ENCODE measurements at places on chromosomes 12 and 14. TPM values are rescaled to one million over a fixed set of nuclear protein-coding genes. Genes with fewer than 3 reads are reported as not detected.

The AQP2 gene
- not detected for polyA plus RNA-seq

DNA sequence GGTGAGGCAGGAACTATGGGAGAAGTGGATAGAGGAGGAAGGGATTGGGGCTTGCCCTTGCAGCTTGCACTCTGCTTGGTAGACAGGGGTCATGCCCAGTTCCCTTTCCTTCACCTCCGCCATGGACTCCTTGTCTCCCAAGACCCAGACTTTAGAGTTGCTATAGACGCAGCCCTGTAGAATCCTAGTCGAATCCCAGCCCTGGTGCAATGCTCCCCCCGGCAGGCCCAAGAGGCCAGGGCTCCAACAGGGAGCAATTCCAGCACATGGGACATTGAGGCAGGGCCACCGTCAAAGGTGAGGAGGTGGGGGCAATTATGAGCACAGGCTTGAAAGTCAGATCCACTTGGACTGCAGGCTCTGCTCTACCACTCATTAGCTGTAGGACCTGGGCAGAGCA is 29.5 kb upstream of the BCDIN3D start:
- DNase-seq: no peak

DNA sequence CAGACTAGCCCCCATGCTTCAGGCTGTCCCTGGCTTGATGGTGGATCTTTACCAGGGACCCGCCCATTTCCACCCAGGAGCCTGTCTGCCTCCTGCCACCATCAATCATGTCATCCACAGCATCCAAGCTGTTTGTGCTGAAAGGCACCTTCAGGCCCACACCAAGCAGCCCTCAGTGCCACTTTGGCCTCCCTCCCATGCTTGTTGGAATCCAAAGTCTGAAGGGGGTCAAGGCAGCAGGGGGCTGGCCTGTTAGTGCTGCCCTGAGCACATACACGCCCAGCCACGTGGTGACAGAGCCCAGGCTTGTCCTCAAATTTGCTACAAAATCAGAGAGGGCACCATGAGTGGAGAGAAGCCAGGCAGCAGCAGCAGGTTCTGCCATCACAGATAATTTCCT is 1146.8 kb downstream of the FSCB start:
- DNase-seq: no peak

DNA sequence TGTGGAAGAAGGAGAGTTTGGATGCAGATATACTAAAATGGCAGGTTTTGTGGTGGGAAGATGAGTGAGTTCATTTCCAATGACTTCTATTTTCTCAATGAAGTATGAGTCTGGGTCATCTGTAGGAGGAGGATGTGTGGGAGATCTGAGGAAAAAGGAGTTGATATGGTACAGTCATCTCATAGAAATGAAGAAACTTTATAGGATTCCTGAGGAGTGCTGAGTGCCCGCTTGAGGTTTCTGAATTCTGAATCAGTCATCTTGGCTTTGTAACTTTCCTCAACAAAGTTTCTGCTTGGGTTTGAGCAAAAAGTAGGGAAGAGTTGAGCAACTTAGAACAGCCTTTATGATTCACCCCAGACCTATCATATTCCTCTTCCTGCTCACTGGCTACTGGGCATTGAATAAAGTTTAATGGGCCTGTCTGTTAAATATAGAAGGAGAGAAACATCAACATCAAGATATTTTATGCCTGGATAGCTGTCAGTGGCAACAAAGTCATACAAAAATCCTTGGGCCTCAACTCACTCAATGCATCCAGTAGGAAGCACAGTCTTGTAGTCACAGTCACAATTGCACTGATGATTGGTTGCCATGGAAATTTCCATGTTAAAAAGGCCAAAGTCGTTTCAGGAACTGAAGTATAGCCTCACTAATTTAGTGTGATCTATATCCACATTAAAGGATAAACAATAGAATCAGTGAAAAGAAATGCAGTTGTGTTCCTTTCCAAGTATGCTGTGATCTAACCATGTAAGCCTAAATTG is 284.7 kb downstream of the DUSP6 start:
- DNase-seq: no peak

The PTCSC3 gene
- not detected for polyA plus RNA-seq

DNA sequence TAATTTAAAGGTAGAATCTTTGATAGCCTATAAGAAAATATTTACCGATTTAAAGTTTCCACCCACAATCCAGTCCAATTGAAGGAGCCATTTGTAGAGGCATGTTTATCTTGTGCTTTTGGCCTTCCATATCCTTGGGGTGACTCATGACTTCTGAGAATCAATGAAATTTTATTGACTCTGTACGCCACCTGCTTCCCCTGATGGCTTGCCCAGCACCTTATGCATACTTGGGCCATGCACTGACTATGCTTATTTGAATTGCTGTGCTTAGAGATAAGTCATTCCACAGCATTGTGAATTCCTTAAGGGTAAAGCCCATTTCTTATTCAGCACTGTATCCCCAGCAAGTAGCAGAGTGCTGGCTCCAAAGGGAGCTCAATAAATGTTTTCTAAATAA is 954.8 kb upstream of the SEL1L start:
- DNase-seq: no peak

DNA sequence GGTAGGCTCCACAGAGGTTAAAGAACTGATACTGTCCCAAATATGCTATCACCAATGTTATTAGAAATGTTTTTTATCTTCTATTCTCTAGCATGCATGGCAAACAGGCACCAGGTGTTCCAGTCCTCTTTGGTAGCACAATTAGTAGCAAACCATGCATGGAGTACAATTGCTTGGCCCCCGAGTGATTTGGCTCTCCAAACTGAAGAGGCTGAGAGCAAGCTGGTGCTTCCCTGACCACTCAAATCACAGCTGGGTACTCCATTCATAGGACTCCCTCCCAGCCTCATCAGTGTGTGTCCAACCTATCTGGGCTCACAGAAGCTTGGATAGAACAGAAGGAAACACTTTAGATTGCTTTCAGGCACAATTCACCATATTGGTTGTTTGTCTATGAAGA is 93.4 kb downstream of the DIO2 start:
- DNase-seq: no peak

DNA sequence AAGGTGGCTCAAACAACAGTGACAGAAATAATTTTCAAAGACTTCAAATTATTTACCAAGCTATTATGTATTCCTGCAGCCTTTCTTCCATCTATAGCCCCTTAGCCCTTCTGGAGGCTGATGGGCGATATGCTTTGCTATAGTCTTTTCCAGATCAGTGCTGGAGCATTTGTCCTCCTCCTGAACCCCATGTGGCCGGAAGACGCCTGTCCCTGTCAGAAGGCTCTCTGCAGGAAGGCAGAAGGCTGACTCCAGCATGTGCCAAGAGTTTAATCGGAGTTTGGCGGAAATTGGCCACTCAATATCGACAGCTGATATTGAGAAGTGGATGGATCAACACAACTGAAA is 49.3 kb upstream of the MAX start:
- no peak for DNase-seq

The AICDA gene
- polyA plus RNA-seq: 0.30 TPM

DNA sequence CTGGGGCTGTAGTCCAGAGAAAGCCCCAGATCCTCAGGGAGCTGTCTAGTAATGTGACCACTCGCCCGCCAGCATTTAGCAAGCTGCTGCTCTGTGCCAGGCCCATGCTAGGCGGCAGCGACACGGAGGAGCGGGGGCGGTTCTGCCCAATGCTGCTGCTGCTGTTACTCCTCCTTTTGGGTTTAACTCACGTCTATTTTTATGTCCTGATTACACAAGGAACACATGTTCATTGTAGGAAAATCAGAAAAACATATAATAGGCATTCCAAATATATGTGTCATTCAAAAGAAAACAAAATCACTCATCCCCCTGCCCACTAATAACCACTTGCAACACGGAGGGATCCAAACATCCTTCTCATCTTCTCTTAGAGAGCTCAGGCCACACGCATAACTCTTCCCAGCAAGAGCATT is 30.4 kb downstream of the CCDC92 start:
- DNase-seq: no peak

- no peak for DNase-seq
These were observed 18.7 kb downstream of the FOXG1 start for GRCh38 chr14:28785096-28785952.

DNA sequence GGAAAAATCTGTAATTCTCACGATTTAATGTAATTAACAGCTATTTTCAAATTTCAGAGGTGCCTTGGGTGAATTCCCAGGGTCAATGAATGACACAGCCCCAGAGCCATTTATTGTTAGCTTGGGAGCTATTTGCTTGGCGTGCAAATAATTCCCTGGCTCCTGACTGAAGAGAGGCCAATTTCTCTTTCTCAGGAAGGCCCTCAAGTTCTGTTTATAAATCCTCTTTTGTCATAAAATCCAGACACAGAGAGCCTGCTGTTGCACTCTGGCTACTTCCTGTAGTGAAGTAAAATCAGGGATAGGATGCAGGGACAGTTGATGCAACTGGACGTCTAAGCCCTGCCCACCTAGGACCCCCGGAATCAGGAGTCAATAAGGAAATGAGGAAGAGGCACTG is 154.3 kb downstream of the TMX1 start:
- no peak for DNase-seq

GRCh38 chr12:38399711-38400206 is 83.2 kb downstream of the ALG10B start:
- DNase-seq: no peak

- DNase-seq: no peak
These were observed 685.9 kb upstream of the USP15 start for GRCh38 chr12:61574339-61574738.

DNA sequence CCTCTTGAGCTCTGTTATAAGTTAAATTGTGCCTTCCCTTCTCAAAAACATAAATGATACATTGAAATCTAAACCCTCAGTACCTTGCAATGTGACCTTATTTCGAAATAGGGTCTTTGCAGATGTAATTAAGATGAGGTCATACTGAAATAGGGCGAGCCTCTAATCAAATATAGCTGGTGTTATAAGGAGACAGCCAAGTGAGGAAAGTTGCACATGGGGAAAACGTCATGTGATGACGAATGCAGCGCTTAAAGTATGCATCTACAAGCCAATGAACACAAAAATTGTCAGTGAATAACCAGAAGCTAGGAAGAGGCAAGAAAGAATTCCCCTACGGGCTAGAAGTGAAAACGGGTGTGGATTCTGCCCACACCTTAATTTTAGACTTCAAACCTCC is 305.2 kb upstream of the FOXG1 start:
- DNase-seq: no peak

- no peak for DNase-seq
These were observed 181.2 kb downstream of the PELI2 start for GRCh38 chr14:56299306-56299984.

GRCh38 chr12:87467936-87468335 is 561.3 kb downstream of the C12orf50 start:
- no peak for DNase-seq

DNA sequence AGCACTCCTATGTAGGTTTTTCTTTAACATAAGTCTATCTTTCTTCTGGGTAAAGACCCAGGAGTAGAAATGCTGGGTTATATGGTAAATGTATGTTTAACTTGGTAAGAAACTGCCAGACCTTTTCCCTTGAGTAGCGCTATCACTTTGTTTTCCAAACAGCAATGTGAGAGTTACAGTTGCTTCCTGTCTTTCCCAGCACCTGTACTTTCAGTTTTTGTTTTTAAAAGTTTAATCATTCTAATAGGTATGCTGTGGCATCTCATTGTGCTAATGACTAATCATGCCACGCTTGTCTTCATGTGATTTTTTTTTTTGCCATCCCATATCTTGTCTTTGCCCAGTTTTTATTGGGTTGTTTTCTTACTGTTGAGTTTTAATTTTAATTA is 28.1 kb downstream of the GIT2 start:
- DNase-seq: no peak

DNA sequence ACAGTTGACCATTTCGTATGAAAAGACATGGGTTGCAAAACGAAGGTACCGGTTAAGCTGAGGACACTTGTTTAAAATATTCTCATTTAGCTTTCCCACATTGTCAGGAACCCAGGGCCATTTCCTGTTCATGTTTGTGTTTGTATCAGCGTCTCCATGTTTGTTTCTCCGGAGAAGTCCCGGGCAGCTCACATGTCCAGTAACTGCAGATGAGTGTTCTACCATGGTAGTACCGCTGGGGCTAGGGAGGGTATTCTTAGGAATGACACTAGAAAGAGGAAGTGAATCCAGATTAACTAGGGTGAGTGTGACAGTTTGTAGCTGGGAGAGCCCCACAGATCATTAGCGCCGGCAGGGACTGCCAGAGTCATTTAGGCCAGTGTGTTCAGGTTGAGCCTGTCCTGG is 50.0 kb upstream of the EVL start:
- no peak for DNase-seq

The GZMB gene
- not detected for polyA plus RNA-seq

- DNase-seq: no peak
These were observed 71.1 kb downstream of the FIGNL2 start for GRCh38 chr12:51777457-51777856.

The JDP2 gene
- 45.3 TPM for polyA plus RNA-seq

GRCh38 chr14:82045339-82045738 is 511.7 kb upstream of the SEL1L start:
- no peak for DNase-seq

GRCh38 chr12:42589465-42590329 is at the start of gene PRICKLE1:
PRICKLE1 (minus strand) TSS chr12:42589746; CDS start chr12:42472516, 117,230 bp downstream.
- DNase-seq: no peak

DNA sequence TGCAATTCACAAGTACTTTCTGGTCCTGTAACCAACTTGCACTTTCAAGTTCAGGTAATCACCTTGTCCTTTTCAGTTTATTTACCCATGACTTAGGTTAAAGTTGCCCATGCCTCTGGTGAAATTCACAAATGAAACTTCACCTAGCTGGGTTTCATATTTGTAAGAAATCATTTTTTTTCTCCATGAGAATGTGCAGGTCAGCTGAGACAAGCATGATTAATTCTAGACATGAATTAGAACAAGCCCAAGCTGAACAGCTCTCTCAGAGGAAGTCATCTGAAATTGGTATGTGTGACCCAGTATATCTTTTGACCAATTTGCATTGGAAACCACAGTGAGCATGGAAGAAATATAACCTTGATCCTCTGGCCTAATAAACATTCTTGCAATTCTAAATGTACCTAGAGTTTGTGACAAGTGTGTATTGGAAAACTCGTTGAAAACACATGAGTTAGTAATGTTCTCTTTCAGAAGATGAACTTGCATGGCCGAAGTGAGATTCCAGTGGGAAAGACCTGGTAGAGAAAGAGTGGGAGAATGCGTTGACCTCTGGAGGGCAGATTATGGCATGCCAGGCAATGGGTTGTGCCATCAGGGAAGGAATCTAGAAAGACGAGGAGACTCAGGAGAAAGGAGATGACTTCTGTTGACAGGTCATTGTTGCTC is 486.5 kb downstream of the ZFP36L1 start:
- no peak for DNase-seq

The CD163 gene
- 14.5 TPM for polyA plus RNA-seq

The BHLHE41 gene
- polyA plus RNA-seq: 2.6 TPM

DNA sequence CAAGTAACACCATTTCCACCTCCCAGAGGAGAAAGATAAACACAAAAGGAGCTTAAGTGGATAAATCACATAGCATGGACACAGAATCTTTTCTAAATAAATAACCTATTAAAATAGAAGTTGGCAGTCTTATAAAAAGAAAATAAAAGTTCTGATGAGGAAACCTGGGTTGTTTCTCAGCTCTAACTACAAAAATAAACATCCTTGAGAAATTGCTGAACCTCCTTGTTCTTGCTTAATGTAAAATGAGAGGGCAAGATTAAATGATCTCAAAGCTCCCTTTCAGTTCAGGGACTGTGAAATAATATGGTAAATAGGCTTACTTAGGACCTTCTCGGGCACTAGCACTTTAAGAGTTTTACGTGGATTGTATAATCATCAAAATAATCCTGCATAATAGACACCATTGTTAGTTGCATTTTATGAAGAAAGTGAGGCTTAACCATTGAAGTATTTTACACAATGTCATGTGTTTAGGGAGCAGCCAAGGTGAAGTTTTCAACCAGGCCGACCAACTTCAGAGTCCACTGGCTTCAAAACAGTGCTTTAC is 214.0 kb upstream of the NOVA1 start:
- DNase-seq: no peak

GRCh38 chr12:108462686-108463085 is 52.4 kb upstream of the FICD start:
- no peak for DNase-seq

The GPATCH2L gene
- polyA plus RNA-seq: 20.8 TPM
